Effector memory CD8-positive, alpha-beta T cell (primary cell): ENCODE measurements at places on chromosomes 11 and 22.

DNA sequence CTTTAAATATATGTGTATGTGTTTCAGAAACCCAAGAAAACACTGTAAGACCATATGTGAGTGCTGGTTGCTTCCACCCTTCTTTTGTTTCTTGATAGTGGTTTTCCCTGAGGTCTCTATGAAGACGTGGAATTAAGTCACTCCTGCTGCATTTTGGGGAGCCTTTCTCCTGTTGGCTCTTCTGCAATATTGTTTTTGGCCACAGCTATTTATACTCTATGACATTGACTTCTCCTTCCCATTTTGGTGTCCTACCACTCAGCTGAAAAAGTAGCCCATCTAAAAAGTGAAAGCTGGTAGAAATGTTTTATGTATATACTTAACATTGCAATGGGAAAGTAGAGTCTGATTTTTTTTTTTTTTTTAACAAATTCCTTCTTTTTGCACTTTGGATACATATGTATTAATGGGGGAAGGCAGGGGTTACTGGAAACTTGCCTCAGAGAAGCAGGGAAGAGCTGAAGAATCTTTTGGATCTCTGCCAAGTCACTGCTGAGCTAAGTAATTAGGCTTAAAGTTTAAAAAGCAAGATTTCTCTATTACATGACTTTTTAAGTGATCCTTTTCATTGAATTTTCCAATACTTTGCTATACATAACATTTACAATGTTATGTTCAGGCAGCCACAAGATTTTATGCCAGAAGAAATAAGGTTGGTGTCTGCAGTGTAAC, 1.8 kb downstream of the TTC17 start:
- H3K4me1 ChIP-seq, result peaks cover 32% of the 10 kb centered on the region
- no peaks in the 10 kb centered on the region for H3K27me3 ChIP-seq
- H3K4me3 ChIP-seq, result peak overlapping the region; percentile 98
- H3K27ac ChIP-seq, result peak overlapping the region; percentile 97
- peaks cover 22% of the 10 kb centered on the region for H3K36me3 ChIP-seq
- no peak for DNase-seq

- H3K27ac ChIP-seq, result no peak overlapping the region
- H3K4me1 ChIP-seq, result no peaks in the 10 kb centered on the region
- DNase-seq, result no peak
- H3K4me3 ChIP-seq, result no peak overlapping the region
- peaks cover 43% of the 10 kb centered on the region for H3K27me3 ChIP-seq
Measured at GRCh38 chr11:3340025-3340424, 38.9 kb downstream of the ZNF195 start.

DNA sequence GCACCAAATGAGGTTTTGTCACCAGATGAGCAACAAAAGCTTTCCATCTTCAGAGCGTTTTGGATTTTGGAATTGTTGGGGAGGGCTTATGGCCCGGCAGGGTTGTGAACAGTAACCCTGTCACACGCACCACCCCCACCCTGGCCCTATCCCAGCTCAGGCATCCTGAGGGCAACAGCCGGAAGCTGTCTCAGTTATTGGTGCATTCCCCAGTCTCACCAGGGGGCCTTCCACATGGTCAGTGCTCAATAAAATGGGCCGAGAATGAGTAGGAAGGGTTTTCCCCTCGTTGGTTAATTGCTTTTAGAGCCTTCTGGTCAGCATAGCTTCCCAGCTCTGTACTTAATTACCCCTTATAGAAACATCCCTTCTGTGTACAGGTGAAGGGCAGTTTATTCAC, 46.0 kb downstream of the LRP5 start:
- H3K4me1 ChIP-seq, result no peaks in the 10 kb centered on the region
- no peak for DNase-seq
- no peak overlapping the region for H3K27ac ChIP-seq
- no peaks in the 10 kb centered on the region for H3K36me3 ChIP-seq

DNA sequence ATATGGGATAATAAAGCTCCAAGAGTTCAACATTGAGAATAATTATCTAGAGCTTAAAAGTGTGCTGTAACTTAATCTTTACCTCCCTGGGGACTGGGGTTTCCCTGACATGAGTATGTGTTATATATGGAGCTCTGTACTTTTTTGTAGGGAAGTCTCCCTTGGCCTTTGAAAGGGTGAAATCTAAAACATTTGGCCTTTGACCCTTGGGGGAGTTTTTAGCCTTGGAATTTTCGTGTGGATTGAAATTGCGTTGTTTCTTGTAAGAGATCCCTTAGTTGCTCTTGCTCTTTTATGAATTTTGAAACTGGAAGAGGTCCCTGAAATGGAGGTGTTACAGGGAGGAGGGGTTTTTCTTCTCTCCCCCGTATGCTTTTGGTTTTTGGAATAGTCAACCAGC, 450.0 kb downstream of the NELL1 start:
- H3K27me3 ChIP-seq, result no peaks in the 10 kb centered on the region
- no peaks in the 10 kb centered on the region for H3K36me3 ChIP-seq
- H3K4me1 ChIP-seq, result no peaks in the 10 kb centered on the region
- H3K4me3 ChIP-seq, result no peak overlapping the region

- H3K36me3 ChIP-seq, result peaks cover 64% of the 10 kb centered on the region
- H3K27ac ChIP-seq, result peak overlapping the region; percentile 91
- H3K4me3 ChIP-seq, result no peak overlapping the region
- no peaks in the 10 kb centered on the region for H3K27me3 ChIP-seq
- peaks cover 22% of the 10 kb centered on the region for H3K4me1 ChIP-seq
Measured at GRCh38 chr22:40426594-40427333, 56.4 kb downstream of the SGSM3 start.

DNA sequence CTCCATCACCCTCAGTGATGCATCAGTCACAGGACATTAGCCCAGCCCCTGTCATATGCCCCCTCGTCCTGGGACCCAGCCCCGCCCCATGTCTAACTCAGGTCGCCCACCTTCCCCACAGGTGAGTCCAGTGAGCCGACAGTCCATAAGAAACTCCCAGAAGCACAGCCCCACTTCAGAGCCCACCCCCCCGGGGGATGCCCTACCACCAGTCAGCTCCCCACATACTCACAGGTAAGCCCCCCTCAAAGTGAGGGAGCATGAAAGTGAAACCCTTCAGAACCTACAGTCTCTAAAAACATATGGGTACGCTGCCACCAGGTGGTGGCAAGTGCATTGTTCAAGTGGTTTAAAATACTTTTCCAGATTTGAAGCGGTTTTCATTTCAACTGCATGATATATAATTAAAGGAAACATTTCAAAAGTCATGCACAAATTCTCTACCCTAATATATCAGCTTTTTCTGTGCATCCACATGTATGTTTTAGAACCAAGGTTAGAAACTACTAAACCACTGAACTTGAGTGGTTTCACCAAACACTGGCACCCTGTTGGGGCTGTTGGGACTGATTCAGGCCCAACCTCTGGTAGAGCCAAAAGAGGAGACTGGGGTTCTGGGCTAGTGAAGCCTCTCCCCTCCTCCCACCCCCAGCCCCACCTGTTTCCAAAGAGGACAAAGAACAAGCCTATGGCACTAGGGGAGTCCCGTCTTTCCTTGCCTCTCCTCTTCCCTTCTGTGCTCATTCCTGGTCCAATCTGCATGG, 17.3 kb downstream of the EPS8L2 start:
- no peaks in the 10 kb centered on the region for H3K36me3 ChIP-seq
- peaks cover 24% of the 10 kb centered on the region for H3K27me3 ChIP-seq
- DNase-seq, result peak; percentile 47
- H3K27ac ChIP-seq, result no peak overlapping the region
- peaks cover 11% of the 10 kb centered on the region for H3K4me1 ChIP-seq

GRCh38 chr11:64120951-64121569, 44.9 kb downstream of the MACROD1 start:
- H3K27me3 ChIP-seq, result no peaks in the 10 kb centered on the region
- H3K36me3 ChIP-seq, result no peaks in the 10 kb centered on the region
- H3K27ac ChIP-seq, result peak overlapping the region; percentile 20
- DNase-seq, result no peak
- no peak overlapping the region for H3K4me3 ChIP-seq

DNA sequence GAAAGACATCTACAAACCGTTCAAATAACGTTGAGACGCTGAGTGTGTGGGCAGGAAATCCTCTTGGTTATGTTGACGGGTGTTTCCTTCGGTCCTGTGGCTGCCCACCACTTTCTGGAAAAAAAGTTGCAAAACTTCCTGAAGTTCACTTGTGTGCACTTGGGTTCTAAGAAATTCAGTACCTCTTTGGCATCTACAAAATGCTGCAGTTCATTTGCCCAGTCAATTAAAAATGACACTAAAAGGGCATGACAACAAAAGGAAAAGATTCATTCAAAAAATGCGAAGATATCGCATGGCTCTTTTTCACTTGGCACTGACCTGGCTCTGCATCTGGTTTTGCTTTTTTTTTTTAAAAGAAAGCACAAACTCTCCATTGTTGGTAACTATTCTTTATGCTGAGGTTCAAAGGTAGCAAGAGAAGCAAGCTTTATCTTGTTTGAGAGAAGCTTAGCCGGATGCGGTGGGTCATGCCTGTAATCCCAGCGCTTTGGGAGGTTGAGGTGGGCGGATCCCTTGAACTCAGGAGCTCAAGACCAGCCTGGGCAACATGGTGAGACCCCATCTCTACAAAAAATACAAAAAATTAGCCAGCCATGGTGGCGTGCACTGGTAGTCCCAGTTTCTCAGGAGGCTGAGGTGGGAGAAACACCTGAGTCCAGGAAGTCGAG, 10.6 kb upstream of the XBP1 start:
- H3K27ac ChIP-seq, result peak overlapping the region; percentile 65
- H3K4me1 ChIP-seq, result peaks cover 62% of the 10 kb centered on the region
- DNase-seq, result peak; percentile 26

DNA sequence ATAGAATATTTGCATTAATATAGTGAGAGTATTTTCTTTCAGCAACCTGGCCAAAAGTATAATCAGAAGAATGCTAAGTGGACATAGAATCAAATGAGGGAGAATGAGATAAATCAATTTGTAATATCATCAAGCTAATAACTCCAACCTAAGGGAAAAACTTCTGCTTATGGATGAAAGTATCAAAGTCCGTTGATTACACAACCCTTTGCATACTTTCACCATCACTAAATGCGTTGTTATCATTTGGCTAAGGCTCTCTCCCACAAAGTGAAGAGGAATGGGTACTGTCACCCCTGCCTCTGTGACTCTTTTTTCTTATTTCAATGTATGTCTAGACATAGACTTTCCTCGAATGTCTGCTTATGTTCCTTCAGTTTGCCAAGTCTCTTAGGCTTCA, 16.4 kb upstream of the CASP4 start:
- no peaks in the 10 kb centered on the region for H3K27me3 ChIP-seq
- H3K36me3 ChIP-seq, result no peaks in the 10 kb centered on the region
- no peaks in the 10 kb centered on the region for H3K4me1 ChIP-seq
- no peak for DNase-seq
- no peak overlapping the region for H3K27ac ChIP-seq

DNA sequence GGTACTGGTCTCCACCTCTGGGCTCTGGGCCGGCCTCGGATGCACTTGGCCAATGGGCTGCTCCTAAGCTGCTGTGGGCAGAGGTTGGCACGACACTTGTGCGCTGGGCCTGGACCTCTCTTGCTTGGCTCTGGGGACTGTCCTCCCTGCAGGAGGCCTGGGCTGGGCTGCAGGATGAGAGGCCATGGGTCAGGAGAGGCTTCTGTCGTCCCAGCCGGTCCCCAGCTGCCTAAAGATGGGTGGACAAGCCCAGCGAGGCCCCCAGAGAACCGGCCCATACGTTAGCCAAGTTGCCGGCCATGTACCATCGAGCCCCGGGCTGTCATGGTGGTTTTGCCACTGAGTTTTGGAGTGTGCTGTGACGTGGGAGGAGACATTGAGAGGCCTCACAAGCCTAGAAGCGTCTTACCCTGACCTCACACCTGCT, 1.6 kb upstream of the CCDC188 start:
- no peaks in the 10 kb centered on the region for H3K27me3 ChIP-seq
- H3K4me3 ChIP-seq, result no peak overlapping the region
- H3K36me3 ChIP-seq, result peaks cover 4% of the 10 kb centered on the region
- H3K27ac ChIP-seq, result no peak overlapping the region

DNA sequence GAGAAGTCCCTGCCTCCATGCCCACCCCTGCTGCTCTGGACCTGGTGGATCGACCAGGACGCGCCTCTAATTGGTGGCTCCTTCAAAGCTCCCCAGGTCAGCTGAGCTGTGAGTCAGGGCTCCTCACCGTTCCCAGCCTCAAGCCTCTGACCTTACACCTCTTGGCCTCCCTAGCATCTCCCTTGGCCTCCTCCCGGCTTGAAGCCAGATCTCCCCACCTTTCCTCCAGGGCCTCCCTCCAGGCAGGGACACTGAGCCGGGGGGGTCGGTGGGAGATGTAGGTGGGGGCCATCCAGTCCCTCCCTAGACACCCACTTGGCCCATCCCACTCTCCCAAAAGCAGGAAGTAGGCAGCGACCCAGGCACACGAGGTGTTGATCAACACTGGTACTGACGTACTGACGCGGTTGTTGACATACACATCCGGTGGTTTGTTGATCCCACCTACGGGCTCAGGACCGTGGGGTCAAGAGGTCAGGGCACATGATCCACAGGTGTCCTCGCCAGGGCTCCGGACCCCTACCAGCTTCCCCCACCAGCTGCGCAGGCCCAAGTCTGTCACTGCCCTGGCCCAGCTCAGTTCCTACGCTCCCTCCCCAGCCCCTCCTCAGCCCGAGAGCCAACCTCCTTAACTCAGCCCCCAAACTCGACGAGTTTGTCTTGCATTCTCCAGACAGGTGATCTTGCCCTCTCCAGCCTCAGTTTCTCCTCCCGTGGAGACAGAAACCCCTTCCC, 802 bp downstream of the ATG2A start:
- peak overlapping the region; percentile 88 for H3K4me3 ChIP-seq
- peak overlapping the region; percentile 97 for H3K27ac ChIP-seq
- H3K36me3 ChIP-seq, result peaks cover 57% of the 10 kb centered on the region
- no peaks in the 10 kb centered on the region for H3K27me3 ChIP-seq
- peaks cover 21% of the 10 kb centered on the region for H3K4me1 ChIP-seq
